Hematopoietic multipotent progenitor cell treated with erythropoietin and hydrocortisone succinate and interleukin-3 and kit ligand, for 15 days (in vitro differentiated cells): ENCODE measurements at places on chromosomes 7 and 10.

- peak; percentile 39 for DNase-seq
These were observed 23.0 kb upstream of the ZNF488 start for GRCh38 chr10:47406870-47407691.

DNA sequence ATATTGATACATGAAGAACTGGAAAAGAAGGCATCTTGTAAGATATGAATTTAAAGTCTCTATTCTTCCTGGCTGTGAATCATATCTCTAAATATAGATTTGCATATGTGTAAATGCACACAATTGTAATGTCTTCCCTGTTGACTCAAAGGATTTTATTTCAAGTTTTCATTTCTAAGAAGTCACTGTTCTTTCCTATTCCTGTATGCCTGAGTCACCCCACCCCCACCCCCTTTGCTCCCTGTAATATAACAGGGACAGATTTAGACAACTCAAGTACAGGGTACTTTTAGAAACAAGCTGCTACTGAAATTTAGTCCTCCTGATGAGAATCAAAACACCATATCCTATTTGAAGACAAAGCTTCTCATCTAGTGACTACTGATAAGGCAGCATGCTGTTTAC is 43.0 kb upstream of the HECTD2 start:
- no peak for DNase-seq

GRCh38 chr7:128166603-128167041 is 74.5 kb upstream of the LEP start:
- no peak for DNase-seq

GRCh38 chr10:84368828-84369227 is 40.4 kb downstream of the CCSER2 start:
- no peak for DNase-seq

DNA sequence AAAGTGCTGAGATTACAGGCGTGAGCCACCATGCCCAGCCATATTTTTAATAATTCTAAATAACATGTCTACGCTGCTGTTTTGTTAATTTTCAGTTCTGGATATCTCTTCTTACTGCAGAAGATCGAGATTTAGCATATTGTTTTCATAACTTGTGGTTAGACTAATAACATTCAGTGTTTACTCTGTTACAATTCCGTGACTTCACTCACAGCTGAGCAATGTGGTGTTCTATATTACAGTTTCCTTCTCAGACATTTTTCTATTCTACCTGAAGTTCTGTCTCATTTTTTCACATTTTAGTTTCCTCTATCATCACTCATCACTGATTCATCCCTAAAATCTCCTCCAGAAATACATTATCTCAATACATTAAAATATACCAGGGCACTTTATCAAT is 10.9 kb downstream of the RNF32 start:
- no peak for DNase-seq

DNA sequence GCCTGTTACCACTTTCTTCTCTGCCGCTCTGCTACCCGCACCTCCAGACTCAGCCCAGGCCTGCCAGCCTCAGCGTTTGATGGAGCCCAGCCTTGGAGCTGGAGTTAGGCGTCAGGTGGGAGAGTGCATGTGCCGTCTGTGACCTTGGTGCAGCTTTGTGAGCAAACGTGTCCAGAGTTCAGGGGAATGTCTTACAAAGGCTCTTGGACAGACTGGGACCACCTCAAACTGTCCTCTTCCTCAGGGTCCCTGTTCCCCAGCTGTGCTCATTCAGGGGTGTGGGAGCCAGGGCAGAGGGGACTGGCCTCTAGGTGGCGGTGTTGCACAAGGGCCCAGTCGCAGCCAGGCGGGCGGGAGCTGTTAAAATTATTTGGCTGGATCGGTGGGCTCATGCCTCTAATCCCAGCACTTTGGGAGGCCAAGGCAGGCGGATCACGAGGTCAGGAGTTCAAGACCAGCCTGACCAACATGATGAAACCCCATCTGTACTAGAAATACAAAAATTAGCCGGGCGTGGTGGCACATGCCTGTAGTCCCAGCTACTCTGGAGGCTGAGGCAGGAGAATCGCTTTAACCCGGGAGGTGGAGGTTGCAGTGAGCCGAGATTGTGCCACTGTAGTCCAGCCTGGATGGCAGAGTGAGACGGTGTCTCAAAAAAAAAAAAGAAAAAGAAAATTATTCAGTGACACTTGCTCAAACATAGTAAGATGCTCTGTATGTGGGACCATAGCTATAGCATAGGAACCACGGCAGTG is 89.2 kb downstream of the ADCY1 start:
- peak; percentile 45 for DNase-seq
